NCI-H2081 (cell line): ENCODE measurements at places on chromosomes 4 and X.

DNA sequence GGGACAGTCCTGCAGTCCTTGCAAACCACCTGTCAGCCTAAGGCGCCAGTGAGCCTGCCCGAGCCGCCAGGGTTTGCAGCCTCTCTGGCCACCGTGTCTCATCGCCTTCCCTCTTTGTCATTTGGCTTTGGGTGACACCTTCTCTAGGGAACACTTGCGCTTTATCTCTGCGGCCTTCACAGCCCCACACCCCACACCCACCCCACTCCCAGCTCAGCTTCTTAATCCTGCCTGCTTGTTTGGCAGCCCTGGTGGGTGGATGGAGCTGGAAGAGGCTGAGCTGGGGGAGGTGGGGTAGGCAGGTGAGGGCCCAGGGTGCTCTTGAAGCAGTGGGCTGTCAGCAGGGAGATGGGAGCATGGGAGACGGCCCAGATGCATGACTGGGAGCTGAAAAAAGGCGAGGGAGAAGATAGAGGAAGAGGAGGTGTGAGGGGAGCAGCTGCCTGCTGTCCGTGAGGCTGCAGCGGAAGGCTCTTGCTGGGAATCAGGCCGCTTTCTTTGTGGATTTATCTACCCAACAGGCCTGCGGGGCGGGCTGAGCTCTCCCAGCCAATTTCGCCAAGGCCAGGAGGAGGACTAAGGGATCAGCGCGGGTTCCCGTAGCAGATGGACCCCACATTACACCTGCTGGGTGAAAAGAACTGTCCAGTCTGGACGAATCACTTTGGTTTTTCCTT lies 97.5 kb upstream of the STOX2 start:
- no peak for DNase-seq

DNA sequence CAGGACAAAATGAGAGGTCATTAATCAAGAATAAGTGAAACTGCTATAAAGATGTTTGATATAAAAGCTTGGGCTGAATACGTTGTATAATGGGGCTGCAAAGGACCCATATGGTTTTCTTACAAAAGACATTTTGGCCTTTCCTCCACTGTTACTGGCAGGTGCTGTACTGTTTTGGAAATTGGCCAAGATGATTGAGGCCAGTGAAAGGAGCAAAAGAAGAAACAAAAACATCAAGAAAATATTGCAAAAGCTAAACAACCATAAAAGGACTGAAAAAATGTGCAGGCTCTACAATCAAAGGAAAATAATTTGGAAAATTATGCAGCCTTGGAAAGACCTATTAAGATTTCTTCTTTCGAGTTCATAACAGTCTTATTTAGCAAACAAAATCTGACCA lies 222.2 kb upstream of the PPP1R2C start:
- DNase-seq, result peak; percentile 0

DNA sequence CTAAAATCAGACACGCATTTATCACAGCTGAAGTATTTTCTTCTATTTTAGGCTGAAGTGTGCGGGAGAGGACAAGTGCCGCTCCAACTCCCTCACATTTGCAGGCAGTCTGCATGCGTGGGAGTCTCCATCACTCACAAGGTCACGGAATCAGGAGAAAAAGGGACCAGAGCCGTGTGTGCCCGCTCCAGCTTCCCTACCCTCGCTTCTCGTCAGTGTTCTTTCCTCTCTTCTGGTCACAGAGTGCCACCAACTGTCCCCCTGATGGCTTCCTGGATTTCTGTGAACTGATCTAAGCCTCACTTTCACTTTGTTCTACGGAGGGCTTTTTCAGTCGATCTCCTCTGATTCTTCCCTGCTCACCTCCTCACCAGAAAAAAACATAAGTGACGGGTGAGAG lies 407.4 kb upstream of the AADAT start:
- peak; percentile 48 for DNase-seq

- DNase-seq, result no peak
Measured at GRCh38 chr4:78542373-78542772, 9.2 kb upstream of the ANXA3 start.

DNA sequence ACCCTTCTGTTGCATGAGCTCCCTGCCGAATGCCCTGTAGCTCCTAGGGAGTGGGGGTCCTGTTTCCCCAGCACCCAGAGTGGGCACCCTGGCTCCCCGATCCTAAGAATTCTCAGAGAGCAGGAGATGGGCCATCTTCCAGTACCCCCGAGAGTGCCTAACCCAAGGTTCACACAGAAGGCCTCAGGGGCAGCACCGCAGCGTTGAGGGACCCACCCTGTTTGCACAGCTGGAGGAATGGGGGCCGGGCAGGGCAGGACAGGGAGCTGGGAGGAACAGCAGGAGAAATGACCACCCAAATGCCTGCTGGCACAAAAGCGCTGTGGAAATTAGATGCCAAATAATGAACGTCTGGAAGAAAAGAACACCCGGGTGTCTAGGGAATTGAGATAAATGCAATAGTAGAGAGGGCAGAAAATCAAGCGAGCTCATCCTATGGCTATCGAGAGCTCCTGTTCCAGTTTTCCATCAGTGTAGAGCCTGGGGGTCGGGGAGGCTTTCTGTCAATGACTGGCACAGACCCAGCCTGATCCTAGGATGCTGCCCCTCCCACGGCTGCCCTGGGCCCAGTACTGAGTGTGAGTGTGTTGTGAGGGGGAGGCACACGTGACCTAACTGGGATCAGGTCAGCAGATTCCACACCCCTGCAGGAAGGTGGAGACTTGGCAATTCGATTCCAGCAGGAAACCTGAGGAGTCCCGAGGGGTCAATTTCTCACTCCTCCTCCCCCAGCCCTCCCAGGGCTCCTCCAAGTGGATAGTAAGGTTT lies 25.7 kb downstream of the SEPTIN6 start:
- DNase-seq, result peak; percentile 39

- peak; percentile 13 for DNase-seq
Measured at GRCh38 chrX:70508296-70508911, 63.8 kb downstream of the DLG3 start.

DNA sequence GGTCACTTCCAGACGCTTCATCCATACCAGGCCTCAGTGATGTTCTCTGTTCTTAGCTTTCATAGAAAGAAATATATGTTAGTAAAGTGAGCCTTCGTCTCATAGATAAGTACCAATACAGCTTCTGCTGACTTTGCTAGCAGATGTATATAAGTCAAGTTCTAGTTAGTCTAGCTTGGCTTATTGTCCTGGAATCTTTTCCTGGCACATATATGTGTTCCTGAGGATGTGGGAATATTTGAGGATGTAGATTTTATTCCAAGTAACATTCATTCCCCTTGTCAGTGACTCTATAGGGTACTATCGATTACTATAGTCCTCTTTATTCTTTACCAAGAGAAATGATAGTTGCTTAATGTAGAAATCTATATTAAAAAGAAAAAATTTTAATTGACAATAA lies 135.2 kb upstream of the FAM9C start:
- no peak for DNase-seq
